ENCODE measurements at places on chromosomes 13 and 19. TPM values are rescaled to one million over a fixed set of nuclear protein-coding genes. Genes with fewer than 3 reads are reported as not detected.

GRCh38 chr13:31944262-31945160 is 87.1 kb upstream of the FRY start:
- DNase-seq: no peak

DNA sequence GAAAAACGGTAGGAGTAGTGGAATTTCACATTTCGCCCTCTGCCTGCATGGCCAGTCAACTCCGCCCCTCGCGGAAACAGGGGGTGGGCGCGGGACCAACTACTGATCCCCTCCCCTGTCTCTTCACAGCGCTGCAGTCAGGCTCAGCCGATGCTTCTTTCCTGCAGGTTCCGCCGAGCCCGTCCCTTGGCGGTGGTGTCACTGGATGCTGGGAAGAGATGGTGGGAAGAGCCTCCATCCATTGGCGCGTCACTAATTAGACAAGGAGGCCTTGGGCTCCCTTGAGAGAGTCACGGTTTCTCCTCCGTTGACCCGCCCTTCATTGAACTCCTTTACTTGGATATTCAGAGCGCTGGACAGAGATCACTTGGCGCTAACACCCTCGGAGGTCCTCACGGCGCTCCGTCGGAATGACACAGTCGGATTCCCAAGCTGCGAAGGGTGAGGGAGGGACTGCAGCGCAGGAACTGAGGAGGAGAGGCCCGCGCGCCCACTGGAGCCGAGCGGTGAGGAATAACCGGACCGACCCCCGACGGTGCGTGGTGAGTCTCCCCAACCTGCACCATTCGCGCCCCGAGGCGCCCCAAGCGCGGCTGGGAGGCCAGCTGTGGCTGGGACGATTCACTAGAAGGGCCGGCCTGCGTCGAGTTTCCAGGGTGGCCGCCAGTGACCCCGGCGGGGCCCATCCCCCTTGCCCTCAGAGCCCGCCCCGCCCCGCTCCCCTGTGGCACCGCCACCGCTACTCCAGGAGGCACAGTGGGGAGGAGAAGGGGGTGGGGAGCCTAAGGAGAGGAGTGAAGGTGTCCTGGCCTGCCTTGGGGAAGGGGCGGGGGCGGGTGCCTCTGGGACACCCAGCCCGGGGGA is 11.2 kb upstream of the CEACAM21 start:
- peak; percentile 56 for DNase-seq

GRCh38 chr19:13782537-13782936 is 8.3 kb downstream of the C19orf53 start:
- DNase-seq: no peak

GRCh38 chr19:7545904-7546303 is 10.4 kb downstream of the PNPLA6 start:
- no peak for DNase-seq

DNA sequence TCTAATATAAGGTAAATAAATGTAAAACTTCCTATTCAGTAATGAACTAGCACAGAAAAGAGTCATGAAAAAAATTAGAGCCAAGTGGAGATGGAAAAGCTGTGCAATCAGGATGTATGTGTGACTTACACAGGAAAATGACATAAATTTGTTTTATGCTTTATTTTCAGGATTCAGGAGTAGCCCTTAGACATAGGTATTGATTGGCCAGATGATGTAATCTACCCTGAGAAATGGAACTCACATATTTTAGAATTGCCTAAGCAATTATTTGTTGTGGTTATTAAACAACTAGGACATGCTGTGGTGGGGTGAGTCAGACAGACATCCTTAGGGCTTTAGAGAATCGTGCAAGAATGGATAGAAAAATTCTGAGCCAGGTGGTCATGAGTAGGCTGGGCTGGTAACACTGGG is 110.6 kb downstream of the PCDH9 start:
- no peak for DNase-seq

GRCh38 chr13:53136554-53137215 is 108.1 kb downstream of the OLFM4 start:
- DNase-seq: no peak

GRCh38 chr13:40485611-40486517 is 180.6 kb downstream of the FOXO1 start:
- no peak for DNase-seq

GRCh38 chr19:54612428-54612827 is 17.9 kb upstream of the LILRB1 start:
- no peak for DNase-seq

GRCh38 chr13:39877134-39877533 is 221.7 kb downstream of the COG6 start:
- DNase-seq: no peak

- no peak for DNase-seq
These were observed 215.6 kb downstream of the LIG4 start for GRCh38 chr13:107999751-108000150.

DNA sequence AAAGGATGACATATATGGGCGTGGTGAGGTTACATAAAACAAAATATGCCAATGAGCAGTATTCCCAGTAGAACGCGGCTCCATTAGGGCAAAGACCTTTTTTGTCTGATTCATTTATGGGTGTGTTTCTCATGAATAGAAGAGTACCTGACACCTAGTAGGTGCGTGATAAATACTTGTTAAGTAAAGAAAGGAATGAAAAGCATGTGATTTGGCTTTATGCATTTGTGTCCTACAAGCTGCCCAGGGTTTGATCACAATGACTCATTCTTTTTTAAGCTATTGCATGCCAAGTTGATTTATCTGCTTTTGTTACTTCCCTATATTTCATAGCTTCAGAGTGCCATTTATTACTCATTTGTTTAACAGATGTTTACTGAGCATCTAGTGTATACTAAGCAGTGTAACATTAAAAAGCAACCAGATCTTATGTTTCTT is 19.1 kb upstream of the KCTD4 start:
- DNase-seq: no peak

DNA sequence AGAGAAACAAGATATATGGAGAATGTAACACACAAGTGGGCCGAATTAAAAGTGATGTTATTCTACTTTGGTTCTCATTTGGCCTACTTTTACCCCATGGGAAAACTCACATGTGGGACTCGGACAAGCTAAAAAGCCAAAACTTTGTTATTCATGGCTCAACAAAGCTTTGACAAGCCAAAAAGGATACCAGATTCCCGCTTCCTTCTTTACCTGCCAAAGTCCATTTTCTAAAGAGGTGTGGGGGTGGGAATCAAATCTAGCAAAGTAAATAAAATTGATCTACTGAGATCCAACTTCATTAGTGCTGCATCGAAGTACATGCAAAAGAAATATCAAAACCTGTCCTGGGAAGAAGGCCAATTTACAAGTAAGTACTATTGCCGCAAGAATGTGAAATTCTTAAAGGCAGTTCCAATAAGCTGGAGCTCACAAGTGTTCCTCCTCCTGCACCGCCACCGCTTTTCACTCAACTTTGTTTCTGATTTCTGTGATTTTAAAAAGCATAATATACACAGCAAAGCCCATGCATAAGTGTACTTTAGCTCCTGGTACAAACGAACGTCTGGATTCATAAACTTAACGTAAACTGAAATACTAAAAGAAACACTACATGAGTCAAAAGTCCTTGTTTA is 1.1 kb downstream of the LNX2 start:
- no peak for DNase-seq

DNA sequence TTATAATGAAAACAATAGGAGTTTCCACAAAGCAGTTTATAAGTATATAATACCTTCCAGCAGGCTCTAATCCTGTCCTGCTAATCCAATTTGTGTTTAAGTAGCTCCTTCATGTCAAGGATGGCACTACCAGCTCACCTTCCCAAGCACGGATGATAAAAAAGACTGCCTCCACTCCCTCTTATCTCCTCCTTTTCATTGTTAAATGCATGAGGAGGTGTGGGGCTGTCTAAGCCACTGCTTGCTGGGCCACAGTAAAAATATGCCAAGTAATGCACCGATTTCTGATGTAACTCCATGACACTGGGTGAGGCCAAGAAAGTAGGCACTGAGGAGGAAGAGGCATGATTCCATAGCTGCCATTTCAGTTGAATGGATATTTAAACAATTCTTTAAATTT is 193.1 kb downstream of the ZIC5 start:
- no peak for DNase-seq

DNA sequence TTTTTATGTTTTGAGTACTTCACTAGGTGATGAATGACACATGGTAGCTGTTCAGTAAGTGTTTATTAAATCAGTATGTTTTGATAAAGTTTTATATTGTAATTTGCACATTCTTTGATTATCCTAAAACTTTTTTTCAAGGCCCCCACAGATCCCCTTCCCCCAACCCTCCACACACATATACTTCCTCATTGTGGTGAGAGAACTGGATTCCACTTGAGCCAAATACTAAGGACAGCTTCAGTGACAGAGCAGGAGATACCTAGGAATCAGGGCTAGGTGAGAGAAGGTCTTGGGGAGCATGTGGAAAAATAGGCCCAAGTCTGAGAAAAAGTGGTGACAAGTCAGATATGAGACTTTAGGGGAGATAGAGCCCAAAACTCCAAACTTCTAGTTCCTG is 174.6 kb downstream of the TDRD3 start:
- no peak for DNase-seq

DNA sequence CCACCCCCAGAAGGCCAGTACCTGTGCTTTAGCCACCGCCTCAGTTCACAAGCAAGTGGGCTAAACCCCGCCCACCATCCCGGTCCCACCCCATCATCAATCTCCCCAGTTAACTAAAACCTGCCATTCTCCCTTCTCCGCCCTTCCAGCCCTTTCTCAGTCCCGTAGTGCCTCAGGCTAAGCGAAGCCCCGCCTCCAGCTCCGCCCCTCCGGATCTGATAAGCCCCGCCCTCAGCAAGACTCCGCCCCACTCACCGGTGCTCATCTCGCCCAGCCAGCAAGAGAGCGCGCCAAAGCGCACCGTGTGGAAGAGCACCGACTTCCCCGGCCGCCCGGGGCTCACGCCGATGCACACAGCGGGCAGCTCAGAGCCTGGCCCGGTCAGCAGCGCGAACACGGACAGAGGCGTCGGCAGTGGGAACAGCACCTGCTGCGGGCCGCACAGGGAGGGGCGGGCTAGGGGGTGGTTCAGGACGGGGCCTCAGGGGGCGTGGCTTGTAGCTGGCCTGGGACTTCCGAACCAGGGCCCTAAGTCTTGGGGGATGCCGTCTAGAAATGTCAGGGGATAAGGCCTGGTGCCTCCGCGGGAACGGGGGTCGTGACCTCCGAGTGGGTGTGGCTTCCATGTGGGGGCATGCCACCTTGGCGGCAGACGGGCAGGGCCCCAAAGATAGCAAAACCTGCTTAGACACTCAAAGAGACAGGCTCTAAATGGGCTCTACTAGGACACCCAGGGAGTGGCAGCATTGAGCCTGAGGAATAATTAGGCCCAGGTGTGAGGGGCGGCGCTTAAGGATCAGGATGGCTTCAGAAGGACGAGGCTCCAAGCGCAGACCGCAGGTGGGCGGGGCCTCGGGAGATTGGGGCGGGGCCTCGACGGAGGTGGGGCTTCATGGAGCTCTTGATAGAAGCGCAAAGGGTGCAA is 21.4 kb downstream of the MAP4K1 start:
- DNase-seq: no peak

DNA sequence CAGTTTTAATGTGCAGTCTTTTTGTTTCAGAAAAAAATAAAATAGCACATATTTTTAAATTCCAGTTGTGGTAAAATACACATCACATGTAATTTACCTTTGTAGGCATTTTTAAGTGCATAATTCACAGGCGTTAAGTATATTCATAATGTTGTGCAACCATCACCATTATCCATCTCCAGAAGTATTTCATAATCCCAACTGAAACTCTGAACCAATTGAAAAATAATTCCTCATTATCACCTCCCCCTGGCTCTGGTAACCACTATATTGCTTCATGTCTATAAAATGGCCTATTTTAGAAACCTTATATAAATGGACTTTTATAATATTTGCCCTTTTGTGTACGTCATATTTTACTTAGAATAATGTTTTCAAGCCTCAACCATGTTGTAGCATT is 756.5 kb upstream of the KLHL1 start:
- no peak for DNase-seq

DNA sequence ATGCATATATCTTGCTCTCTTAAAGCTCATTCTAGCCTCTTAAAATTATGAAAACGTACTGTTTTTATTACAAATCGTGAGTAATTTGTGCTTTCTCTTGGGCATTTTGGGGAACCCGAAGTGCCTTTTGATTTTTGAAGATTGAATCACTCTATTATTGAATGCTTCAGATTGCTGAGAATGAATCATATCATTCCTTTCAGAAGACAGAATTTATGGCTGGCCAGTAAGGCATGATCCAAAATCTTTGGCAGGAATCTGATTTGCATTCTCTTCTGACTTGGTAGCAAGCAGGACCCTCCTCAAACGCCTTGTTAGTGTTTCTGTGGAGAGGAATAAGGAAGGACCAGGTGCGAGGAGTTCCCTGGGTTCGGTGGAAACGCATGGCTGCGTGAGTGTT is 49.5 kb downstream of the STARD13 start:
- DNase-seq: no peak

- DNase-seq: no peak
These were observed 15.3 kb downstream of the METTL21C start for GRCh38 chr13:102679449-102680132.

LGI4 gene
- 42.5 TPM for total RNA-seq

TBXA2R gene
- 1.1 TPM for total RNA-seq

RNF113B gene
- total RNA-seq: not detected

IFNL1 gene
- not detected for total RNA-seq

TMEM59L gene
- total RNA-seq: 3.0 TPM

ZNF749 gene
- 3.5 TPM for total RNA-seq

DCT gene
- total RNA-seq: 0.11 TPM

PSG1 gene
- not detected for total RNA-seq

TNNI3 gene
- total RNA-seq: 4,003 TPM

NLRP13 gene
- total RNA-seq: not detected

LHB gene
- not detected for total RNA-seq

Data from right atrium auricular region (tissue), 2 donors.